ENCODE measurements at places on chromosomes 6 and 20.

DNA sequence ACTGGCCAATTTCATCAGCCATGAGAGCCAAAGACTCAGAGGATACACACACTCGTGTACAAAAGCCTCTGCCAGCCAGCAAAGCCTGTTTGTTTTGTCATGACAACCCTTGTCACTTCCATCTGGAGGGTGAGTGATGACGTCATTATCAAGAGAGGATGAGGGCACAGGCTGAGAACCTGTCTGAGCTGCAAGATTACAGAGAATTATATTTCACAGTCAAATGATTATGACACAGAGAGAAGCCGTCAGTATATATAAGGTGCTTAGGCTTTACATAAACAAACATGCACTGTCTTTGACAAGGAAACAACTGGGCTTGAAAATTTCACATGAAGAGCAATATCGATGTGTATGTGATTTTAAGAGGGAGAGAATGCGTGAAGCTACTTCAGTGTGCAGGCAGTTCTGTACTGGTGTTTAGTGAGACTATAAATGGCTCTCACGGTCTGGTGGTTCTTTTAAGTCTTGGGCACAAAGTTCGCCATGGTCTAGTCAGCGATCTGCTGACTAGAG lies 36.5 kb upstream of the BCLAF1 start:
- DNase-seq: no peak

DNA sequence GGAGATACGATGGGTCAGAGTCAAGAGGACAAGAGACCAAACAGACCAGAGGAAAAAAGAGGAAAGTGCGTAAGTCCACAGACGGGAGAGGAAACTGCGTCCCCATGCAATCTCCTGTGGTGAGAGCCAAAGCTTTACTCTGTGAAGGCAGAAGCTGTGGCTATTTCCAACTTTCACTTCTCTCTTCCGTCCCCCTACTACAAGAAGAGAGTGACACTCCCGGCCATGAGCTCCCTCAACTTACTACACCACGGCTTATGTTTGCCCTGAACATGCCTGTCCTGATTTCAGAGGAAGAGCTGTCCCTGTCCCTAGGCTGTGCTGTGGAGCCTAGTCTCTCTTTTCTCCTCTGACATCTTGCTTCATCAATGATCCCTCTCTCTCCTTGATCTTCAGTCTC lies 11.5 kb upstream of the SSR1 start:
- DNase-seq: no peak

DNA sequence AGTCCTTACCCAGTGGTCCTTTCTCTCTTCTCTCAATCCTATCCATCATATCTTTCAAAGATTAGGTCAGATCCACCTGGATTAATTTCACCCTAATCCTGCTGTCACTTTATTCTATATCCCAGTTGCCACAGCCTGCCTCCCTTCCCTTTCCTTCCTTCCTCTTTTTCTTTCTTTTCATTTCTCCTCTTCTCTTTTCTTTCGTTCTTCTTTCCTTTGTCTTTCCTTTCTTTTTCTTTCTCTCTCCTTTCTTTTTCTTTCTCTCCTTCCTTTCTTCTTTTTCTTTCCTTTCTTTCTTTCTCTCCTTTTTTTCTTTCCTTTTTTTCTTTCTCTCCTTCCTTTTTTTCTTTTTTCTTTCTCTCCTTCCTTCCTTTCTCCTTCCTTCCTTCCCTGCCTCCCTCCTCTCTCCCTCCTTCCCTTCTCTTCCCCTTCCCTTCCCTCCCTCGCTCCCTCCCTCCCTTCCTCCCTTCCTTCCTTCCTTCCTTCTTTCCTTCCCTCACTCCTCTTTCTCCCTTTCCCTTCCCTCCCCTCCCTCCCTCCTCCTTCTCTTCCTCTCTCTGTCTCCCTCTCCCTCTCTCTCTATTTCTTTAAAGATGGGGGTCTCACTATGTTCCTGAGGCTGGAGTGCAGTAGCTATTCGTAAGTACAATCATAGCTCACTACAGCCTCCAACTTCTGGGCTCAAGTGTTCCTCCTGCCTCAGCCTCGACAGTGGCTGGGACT lies 15.1 kb upstream of the RPN2 start:
- DNase-seq: no peak

DNA sequence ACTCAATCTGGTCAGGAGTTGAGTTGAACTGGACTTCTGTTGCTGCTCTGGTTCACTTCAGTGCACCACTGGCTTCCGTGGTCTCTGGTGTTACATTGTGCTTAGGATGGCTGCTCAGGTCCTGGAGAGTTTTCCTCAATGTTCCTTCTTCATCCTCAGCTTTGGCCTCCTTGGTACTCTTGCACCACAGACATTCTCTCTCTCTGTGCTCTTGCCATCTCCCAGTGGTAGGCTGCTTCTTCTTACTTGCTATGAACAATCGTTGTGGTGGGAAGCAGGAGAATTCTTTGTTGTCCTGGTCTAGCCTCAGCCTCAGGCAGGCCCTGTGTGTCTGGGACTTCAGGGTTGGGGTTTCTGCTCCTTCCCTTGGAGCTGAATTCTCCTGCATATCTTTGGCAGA lies 14.5 kb upstream of the DUSP22 start:
- DNase-seq: no peak

DNA sequence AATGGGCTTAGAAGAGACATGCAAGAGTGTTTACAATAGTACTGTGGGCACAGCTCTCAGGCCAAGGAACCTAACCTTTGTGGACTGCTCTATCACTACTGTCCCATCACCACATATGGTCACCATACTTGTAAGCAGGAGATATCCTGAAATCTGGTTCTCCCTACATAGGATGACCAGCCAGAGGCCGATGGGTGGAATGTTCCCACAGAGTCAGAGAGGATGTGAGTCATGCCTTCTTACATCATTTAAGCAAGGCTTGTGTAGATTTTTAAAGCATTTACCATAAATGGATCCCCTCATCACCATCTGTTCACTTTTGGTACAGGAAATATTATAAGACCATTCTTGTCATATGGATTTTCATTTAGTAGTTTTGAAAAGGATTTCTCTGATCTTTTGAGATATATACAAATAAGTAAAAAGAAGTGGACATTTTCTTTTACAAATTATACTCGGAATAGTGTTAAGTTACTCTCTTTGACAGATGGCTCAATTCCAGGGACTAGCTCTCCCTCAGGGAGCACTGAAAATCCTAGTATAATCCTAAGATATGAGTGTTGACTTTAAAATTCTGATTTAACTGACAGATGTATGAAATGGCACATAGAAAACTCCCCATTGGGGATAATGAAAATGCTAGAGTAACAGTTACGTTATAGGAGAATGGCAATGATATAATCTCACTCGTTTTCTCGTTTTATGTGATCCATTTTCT lies 6.6 kb downstream of the HTR1B start:
- DNase-seq: no peak

DNA sequence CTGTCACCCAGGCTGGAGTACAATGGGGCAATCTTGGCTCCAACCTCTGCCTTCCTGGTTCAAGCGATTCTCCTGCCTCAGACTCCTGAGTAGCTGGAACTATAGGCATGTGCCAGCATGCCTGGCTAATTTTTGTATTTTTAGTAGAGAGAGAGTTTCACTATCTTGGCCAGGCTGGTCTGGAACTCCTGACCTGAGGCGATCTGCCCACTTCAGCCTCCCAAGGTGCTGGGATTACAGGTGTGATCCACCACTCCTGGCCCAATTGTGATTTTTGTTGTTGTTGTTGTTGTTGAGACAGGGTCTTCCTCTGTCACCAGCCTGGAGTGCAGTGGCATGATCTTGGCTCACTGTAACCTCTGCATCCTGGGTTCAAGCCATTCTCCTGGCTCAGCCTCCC lies 69.3 kb downstream of the CBFA2T2 start:
- DNase-seq: no peak

DNA sequence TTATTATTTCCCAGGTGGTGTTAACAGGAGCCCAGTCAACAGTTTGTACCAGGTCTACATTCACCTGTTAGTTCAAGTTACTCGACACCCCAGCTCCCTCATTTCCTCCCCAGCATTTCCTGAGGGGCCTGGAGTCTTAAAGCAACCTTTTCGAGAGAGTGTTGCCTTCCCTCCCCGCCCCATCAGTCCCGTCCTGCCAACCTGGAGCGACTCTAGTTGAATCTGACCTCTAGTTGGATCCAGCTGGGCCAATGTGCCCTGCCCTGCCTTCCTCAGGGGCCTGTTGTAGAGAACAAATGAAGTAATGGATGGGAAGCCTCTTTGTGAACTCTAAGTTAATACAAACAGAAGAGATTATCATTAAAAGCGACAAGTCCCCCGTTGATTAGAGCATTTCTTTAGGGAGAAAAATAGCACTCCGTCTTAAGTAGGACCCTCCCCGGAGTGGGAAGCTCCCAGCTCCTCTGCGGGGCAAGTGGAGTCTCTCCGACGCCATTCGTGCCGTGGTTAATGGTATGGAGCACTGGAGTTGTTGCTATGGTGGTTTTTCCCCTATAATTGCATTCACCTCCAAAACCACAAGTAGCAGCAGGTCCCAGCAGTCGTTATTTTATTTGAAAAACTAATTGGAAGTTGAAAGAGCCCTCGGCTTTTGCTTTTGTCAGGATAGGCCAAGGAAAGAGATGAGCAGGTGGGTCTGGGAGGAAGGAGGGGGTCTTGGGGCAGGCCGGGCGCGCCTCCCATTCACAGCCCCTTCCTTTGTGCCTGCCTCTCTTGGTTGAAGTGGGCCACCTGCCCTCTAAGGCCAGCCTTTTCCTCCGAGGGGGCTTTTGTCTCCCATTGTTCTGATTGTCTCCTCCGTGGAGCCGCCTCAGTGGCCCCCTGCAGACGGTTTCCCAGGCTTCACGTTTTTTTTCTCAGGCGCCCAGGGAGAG lies 16.1 kb downstream of the GHRH start:
- DNase-seq: no peak

- DNase-seq: no peak
Measured at GRCh38 chr6:123804787-123805540, 1.3 kb downstream of the NKAIN2 start.

All from stimulated activated CD4-positive, alpha-beta T cell treated with anti-CD3 and anti-CD28 coated beads, Interleukin-1b, Interleukin-23, amount 100 ng/mL, for 1 hour (primary cell).